ENCODE measurements at places on chromosomes 16 and 17.

- peak overlapping the region; percentile 31 for H3K4me3 ChIP-seq
- DNase-seq = peak; percentile 94
- H3K4me1 ChIP-seq = peaks cover 11% of the 10 kb centered on the region
- no peaks in the 10 kb centered on the region for H3K27me3 ChIP-seq
Observed at GRCh38 chr16:22948603-22949368, 134.8 kb downstream of the HS3ST2 start.

DNA sequence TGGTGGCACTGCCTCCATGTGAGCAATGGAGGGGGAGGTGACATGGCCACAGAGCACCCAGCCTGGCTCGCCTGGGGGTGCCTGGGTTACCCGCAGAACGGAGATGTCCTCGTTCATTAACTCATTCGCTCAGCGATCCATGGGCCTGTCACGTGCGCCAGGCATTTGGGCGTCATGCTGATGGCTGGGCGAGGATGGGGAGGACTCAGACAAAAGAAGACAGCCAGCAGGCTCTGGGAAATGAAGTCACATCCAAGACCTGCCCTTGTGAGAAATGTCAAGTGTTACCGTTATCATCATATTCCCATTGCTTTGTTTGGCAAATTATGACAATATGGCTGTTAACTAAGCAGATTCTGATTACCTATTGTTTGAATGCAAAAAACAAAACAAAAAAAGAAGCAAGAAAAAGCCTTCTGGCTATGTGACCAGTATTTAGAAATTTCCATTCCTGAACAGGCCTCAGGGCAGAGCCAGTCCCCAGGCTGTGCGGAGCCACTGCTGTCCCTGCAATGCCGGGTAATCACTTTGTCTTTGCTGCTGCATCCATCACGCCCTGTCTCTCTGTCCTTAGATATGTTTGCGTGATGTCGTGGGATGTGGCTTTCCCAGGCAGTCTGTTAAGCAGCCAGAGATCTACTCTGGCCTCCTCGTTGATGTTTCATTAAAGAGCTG lies 57.9 kb downstream of the CMIP start:
- H3K36me3 ChIP-seq = no peaks in the 10 kb centered on the region
- H3K27me3 ChIP-seq = no peaks in the 10 kb centered on the region
- peaks cover 25% of the 10 kb centered on the region for H3K4me1 ChIP-seq
- peak overlapping the region; percentile 30 for H3K27ac ChIP-seq

DNA sequence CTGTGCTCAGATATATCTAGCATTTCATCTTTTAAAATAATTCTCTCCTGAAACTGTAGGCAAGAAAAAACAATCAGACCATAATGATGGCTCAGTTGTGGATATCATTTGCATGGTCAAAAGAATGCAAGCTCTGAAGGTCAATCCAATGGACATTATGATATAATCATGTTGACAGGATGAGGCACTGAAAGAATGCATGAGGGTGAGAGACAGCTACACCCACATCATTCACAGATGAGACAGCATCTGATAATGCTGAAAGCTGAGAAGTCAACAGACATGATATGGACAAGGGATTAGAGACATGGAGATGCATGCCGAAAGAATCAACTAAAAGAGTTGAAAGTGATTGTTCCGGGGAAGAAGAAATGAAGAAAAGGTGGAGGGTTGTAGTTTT lies 346.4 kb upstream of the CDH5 start:
- H3K4me3 ChIP-seq = no peak overlapping the region
- no peak for DNase-seq
- H3K4me1 ChIP-seq = no peaks in the 10 kb centered on the region
- H3K27ac ChIP-seq = no peak overlapping the region

- no peak for DNase-seq
- peaks cover 64% of the 10 kb centered on the region for H3K4me1 ChIP-seq
- peak overlapping the region; percentile 77 for H3K4me3 ChIP-seq
- no peaks in the 10 kb centered on the region for H3K27me3 ChIP-seq
- H3K27ac ChIP-seq = peak overlapping the region; percentile 87
Observed at GRCh38 chr16:1771864-1772361, 570 bp upstream of the NME3 start.
